Fibroblast of skin of left biceps (primary cell): ENCODE measurements at places on chromosomes 5 and 9.
A peak's percentile ranks its signal among the peaks of the same experiment; 100 is the strongest.

- DNase-seq = no peak
Measured at GRCh38 chr5:55694152-55694830, 17.8 kb downstream of the SLC38A9 start.

DNA sequence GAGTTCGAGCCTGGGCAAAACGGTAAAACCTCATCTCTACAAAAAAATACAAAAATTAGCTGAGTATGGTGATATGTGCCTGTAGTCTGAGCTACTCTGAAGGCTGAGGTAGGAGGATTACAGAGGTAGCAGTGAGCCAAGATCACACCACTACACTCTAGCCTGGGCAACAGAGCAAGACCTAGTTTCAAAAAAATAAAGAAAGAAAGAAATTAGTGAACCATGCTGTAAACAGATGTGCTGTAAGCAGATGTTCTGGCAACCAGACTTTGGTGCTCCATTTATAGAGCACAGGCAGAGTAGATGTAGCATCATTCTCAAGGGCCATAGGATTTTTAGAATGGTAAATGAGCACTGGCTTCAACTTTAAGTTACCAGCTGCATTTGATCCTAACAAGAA, 115.4 kb downstream of the ST8SIA4 start:
- no peak for DNase-seq

- DNase-seq = no peak
Measured at GRCh38 chr5:178176791-178177190, 10.4 kb downstream of the GMCL2 start.

- DNase-seq = peak; percentile 31
Measured at GRCh38 chr5:160369990-160370712, at the start of gene C1QTNF2. Gene C1QTNF2 (minus strand): TSS chr5:160370626. CDS start chr5:160355011, 15,615 bp downstream.

GRCh38 chr5:138360941-138361452, 8.5 kb downstream of the KDM3B start:
- DNase-seq = no peak

DNA sequence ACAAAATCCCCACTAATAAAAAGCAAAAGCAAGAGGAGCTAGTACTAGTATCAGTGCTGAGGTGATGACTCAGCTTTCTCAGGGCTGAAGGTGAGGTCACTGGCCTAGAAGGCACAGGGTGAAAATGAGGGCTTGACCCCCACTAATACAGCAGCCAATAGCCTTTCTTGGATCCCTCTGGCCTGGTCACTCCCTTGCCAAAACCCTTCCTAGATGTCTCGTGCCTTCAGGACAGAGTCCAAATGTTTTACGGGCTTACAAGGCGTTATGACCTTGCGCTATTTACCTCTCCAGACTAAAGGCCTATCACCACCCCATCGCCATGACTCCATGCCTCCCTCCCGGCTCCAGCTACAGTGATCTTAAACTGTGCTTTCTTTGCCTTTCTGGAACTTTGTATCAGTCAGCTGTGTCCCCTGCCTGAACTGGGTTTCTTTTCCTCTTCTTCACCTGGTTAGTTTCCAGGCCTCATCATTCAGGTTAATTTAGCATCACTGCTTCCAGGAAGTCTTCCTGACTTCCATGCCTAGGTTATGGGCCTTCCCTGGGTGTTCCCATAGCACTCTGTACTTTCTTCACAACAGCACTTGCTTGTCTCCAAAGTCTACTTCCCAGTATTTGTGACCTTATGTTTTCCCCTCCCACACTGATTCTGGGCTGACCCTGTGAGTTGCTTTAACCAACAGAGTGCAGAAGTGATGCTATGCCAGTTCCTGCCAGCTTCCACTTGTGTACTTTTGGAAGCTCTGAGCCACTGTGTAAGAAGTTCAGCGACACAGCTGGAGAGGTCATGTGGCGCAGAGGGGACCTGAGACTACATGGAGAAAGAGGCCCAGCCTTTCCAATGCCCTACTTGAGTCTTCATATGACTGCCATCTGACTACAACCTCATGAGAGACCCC, 4.2 kb upstream of the DELE1 start:
- no peak for DNase-seq
